KG1 (cell line): ENCODE measurements at places on chromosomes 16 and 17.

- DNase-seq, result no peak
Observed at GRCh38 chr17:5675625-5676421, 91.5 kb upstream of the NLRP1 start.

GRCh38 chr17:30379903-30380381 lies 1.2 kb downstream of the CPD start:
- DNase-seq, result no peak

DNA sequence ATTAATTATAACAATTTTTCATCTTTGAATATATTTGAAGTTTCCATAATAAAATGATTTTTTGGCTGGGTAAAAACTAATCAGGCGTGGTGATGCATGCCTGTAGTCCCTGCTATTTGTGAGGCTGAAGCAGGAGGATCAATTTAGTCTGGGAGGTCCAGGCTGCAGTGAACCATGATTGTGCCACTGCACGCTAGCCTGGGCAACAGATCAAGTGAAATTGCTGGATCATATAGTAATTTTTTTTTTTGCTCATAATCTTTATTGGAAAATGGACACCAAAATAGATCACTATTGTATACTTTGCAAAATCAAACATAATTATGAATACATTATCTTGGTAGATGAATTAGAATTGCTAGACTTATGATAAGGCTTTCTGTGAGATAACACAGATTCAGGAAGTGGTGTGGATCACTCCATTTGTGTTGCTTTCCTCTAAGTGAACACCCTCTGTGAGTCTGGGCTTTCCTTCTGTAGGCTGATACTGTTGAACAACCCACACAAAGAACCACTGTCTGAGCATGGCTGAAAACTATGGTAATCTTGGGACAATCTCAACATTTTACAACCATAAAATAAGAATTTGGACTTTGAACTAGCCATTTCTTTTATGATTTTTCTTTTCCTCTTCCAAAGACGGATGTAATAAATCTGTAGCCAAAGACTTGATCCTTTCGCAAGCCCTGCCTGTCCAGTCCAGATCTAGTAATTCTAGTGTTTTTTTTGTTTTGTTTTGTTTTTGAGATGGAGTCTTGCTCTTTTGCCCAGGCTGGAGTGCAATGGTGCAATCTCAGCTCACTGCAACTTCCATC lies 5.6 kb upstream of the ST3GAL2 start:
- DNase-seq, result no peak

- peak; percentile 55 for DNase-seq
Observed at GRCh38 chr16:53219795-53220454, 165.1 kb downstream of the CHD9 start.

GRCh38 chr16:49281480-49281842 lies at the start of gene CBLN1:
CBLN1 (minus strand) TSS chr16:49281838; CDS start chr16:49281465, 373 bp downstream.
- no peak for DNase-seq

GRCh38 chr16:674968-675883 lies at the start of gene RHBDL1:
RHBDL1 (plus strand) TSS chr16:675671; CDS start chr16:675791, 120 bp downstream.
- no peak for DNase-seq

- no peak for DNase-seq
Observed at GRCh38 chr16:49594685-49595498, 221.3 kb downstream of the C16orf78 start.

DNA sequence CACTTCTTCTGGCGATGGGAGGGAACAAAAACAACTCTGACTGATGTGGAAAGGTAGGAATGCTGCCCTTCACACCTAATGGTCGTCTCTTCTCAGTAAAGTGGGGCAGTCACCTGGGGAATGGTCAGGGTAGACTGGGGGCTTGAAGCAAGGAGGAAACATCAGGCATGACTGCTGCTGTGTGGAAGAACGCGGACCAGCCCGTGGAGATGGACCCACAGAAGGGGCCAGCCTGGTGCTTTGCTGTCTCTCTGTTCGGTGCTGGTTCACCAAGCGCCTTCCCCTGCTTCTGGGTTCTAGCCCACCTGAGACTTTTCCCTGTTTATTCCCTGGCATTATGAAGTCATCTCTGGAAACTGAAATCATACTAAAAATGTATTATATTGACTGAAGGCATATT lies 96.2 kb upstream of the DNAH17 start:
- no peak for DNase-seq

DNA sequence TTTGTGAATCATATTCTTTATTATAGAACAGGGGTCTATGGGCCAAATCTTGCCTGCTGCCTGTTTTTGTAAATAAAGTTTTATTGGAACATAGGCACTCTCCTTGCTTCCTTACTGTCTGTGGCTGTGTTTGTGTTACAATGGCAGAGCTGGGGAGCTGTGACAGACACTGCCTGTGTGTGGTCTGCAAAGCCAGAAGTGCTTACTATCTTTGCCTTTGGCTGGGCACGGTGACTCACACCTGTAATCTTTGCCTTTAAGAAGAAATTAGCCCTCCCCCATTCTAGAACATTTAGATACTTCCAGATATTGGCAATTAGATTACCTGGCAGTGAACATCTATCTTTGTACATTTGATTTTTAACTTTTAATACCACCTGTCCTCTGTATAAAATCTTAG lies 308.3 kb downstream of the FOXL1 start:
- no peak for DNase-seq

- DNase-seq, result no peak
Observed at GRCh38 chr17:73210002-73210678, 17.3 kb downstream of the COG1 start.

GRCh38 chr16:3009568-3010390 lies 2.9 kb upstream of the CLDN9 start:
- DNase-seq, result no peak

DNA sequence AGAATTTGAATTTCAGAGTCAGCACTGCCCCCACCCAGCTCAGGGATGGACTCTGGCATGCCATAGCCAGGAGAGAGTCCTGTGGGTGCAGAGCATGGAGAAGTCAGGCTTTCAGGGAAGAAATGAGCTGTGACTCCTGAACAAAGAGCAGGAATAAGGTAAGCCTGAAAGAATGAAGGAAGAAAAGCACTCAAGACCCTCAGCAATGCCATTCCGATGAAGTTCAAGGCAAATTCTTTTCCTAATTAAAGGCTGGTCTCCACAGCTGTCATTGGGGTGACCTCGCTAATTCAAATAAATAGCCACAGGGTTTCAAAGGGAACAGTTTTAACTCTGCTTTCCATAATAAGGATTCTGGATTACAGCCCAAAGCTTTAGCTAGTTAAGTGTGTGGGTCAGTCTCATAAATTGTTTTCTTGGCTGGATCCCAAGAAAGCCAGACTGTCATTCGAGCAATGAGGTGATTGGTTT lies 31.7 kb downstream of the TOM1L2 start:
- no peak for DNase-seq

DNA sequence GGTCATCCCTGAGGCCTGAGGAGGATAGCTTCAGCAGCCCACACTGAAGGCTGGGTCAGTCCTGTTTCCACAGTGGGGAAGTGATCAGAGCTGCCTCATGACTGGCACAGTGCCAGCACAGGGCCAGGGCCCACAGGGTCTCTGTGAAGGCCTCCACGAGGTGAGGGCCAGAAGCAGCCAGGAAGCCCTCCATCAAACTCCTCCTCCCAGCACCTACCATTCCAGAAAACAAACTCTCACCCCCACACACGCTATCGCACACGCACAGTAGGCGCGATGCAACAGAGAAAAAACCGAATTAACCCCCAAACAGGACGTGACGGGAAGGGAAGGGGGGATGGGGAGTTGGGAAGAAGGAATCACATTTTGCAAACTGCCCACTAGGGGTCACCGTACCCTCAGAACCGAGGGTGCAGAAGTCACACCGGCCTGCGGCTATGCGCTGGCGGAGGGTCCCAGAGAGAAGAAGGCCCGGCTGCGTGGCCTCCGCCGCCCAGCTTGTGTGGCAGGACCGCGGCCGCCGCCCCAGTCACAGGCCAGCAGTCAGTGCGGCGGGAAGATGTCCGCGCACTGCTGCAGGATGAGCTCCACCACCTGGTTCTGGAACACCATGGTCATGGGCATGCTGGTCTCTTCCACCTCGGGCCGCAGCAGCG lies 37.6 kb downstream of the ARHGAP27 start:
- no peak for DNase-seq

GRCh38 chr16:7182510-7183109 lies 150.0 kb upstream of the RBFOX1 start:
- DNase-seq, result no peak

GRCh38 chr17:44924107-44924544 lies 8.8 kb upstream of the GFAP start:
- no peak for DNase-seq

- no peak for DNase-seq
Observed at GRCh38 chr16:53080345-53081031, 25.7 kb downstream of the CHD9 start.

DNA sequence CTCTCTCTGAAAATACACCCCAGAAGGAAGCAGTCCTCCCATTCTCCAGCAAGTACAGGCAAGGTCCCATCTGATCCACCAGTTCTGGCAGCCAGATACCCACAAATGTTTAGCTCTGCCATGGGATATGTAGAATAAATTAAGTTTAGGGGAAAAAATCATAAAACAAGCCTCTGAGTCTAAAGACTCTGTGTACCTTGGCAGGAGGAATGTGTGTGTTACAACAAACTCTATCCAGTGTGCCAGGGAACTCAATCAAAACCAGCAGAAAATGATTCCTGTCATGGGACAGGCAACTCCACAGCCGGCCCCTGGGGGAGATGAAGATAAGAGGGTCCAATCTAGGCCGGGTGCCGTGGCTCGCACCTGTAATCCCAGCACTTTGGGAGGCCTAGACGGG lies 73.4 kb downstream of the MRM3 start:
- DNase-seq, result no peak

GRCh38 chr17:6487251-6488007 lies 43.2 kb downstream of the PIMREG start:
- DNase-seq, result no peak

DNA sequence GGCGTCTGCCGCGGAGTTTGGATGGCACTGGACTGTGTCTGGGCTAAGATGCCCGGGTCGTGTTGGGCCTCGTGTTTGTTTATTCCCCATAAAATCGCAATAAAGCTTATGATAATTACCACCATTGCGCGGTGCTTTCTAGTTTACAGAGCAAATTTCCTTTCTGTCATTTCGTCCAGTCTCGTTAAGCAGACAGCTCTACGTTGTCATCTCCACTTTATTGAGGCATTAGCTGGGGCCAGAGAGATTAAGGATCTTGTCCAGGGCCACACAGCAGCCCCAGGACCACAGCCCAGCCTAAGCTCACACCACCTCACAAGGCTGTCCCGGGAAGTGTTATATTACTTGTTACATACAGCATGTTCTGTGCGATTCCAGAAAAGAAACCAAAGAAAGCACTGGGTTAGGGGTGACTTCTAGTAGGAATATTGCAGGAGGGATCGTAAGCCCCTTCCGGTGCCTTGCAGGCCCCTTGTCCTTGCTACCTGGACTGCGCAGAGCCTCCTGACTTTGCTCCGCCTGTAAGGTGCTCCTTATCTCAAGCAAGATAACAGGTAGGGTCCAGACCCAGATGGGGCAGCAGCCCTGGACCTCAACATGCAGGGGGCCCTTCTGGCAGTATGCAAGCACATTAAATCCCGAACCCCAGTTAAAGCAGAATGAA lies 6.3 kb downstream of the NOS2 start:
- DNase-seq, result no peak

DNA sequence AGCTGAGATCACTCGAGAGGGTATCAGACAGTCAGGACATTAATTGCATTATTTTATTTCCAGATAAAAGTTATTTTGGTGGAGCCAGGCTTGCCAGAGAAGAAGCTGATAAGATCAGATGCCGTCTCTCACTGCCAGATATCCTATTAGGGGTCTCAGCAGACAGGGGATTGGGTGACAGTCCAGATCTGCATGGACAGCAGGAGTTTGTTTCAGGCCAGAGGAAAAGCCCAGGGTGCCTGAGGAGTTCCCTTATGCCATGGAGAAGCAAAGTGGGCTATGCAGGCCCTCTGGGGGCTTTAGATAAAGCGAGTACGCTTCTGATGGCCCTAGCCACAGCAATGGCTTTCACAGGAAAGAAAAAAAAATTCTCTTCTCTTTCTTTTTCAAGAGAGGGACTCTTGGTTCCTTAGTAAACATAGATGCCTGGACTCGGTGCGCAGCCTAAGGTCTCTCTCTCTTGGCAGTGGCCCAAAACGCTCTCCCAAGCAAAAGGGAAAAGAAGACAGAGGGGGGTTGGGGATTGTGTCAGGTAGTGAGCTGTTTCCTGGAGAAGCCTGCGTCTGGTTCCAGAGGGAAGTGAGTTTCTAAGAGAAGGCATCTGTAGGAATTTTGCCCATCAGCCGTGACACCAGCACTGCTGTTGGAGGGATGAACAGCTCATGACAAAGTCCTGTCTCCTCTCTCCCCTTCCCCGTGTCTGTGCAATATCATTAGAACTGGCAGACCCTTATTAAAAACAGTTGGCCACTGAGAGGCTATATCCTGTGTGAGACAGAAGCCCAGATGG lies 166.3 kb upstream of the FOXF1 start:
- DNase-seq, result no peak

DNA sequence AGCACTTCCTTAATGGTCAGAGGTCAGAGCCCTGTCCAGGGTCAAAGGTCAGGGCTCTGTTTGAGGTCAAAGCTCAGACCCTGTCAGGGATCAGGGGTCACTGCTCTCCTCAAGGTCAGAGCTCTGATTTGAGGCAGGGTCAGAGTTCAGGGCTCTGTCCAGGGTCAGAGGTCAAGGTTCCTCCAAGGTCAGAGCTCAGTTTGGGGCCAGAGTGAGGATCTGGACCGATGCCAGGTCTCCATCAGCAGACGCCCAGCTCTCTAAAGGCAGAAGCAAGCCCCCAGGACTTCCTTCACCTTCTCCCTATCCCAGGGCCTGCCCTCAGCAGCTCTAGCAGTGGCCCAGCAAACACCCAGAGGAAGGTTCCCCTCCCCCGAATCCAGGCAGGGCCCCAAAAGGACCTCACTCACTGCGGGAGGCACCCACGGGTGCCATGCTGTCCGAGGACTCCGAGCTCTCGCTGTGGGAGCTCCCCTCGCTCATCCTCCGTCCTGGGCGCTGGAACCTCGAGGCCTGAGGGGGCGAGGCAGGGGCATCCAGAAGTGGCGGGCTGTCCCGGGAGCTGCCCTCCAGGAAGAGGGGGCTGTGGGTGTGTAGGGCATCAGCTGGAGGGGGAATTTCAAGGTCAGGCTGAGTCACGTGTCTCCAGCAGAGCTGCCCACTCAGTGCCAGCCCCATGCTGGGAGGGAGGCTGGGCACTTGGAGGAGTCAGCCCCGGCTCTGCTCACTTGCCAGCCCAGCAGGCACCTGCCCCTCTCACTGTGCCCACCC lies 26.7 kb downstream of the PIMREG start:
- DNase-seq, result no peak

GRCh38 chr17:75011401-75012095 lies 922 bp upstream of the MRPL58 start:
- no peak for DNase-seq

GRCh38 chr16:85798283-85798776 lies 1.0 kb downstream of the EMC8 start:
- DNase-seq, result no peak

- DNase-seq, result no peak
Observed at GRCh38 chr17:4738136-4739121, 1.2 kb upstream of the ZMYND15 start.

DNA sequence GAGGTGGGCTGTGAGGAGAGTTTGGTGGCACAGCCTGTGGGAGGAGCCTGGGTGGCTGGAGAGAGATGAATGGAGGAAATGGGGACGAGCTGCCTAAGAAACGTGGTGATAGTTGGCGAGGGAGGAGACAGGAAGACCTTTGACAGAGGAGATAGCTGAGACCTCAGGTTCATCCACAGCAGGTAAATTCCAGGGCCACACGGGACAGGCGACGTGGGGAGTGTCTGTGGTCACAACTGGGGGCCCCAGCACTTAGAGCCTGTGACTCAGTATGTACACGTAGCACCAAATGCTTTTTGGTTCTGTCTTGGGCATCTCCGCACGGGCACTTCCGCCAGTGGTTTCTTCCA lies 7.7 kb downstream of the MINK1 start:
- DNase-seq, result no peak

GRCh38 chr16:88507231-88507743 lies 54.2 kb downstream of the ZFPM1 start:
- DNase-seq, result no peak
